ENCODE measurements at places on chromosomes 16 and 17.

GRCh38 chr16:30060836-30061554 lies 4.6 kb upstream of the ALDOA start:
- DNase-seq = no peak

DNA sequence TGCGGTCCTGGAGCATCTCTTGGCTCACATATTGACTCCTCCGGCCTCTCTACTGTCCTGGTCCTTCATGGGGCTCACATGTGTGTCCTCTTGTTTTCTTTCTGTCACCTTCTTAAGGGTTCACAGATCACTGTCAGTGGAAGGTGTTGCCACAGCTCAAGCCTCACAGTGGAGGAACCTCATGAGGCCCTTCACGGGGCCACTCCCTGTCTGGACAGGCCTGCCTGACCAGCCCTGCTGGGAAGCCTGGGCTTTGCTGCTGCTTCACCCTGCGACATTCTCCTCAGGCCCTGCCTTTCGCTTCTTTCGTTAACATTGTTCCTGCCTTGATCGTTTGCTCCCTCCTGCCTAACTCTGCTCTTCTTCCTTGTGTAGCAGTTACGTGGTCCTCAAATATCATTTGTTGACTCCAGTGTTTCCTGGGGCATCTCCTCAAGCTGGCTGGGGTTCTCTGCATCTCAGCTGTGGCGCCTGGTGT lies 55.9 kb downstream of the WDR45B start:
- no peak for DNase-seq

DNA sequence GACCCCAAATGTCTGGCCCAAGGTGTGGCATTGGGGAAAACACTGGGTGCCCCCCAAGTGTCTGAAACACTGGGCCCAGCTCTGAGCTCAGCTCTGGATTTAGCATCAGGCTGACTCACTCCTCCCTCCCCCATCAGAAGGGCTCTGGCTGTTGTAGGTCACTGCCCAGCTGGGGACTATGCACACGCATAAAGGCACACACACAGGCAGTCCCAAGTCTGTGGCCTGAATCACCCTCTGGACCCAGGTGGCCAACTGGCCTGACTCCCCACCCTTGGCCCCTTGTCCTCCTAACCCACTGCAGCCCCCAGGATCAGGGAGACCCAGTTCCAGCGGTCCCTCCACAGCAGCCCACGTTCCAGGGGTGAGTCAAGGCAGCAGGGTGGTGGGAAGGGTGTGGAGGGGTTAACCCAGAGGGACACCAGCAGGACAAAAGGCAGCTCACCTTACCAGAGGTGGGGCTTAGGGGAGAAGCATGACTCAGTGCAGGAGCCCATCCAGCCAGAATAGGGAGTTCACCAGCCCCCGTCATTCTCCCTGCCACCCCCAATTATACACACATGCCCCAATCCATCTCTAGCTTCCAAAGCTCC lies 47.0 kb downstream of the MYO18A start:
- no peak for DNase-seq

DNA sequence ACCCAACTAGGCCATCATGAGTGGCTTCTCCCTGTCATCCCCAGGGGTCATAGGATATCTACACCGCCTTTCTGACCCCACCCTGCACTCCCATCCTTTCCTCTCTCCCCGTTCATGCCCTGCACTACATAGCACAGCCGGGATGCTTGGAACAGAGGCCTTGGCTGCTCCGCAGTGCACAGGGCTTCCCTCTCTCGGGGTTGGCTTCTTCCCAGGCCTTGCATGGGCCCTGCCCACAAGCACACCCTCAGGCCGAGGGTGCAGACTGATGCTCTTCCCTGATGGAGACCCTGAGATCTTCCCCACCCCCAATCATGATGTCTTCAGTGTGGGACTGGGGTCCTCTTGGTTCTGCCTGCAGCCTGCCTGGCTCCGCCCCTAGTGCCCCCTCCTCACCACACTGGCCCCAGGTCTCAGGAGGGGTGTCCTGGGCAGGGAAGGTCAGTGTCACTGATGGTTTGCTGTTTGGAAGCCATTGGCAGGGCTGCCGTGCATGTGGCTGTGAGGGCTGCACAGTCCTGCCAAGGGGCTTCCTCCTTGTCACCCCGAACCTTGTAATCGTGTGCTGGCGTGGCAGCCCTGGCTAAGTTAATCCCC lies 14.3 kb upstream of the NAGLU start:
- no peak for DNase-seq

GRCh38 chr16:2004795-2005517 lies 4.7 kb downstream of the ZNF598 start:
- DNase-seq = no peak

- no peak for DNase-seq
Measured at GRCh38 chr16:912684-913613, 57.8 kb downstream of the LMF1 start.

DNA sequence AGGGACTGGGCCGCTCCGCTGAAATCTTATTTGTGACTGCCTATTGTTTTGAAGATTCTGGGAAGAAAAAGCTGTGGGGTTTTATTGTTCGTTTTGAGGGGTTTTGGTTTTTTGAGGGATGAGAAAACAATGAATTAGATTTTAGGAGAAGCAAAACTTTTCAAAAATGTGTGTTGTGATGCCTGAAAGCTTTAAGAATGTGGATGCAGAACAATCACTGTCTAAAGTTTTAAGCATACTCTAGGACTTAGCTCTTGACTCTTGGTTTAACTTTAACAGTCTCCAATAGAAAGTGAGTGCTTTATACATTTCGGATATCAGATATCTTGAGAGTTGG lies 899 bp downstream of the CFAP52 start:
- no peak for DNase-seq

Data from NCI-H446 (cell line).